Amygdala (tissue), 56 donors: ENCODE measurements at places on chromosomes 2 and 18.
A peak's percentile ranks its signal among the peaks of the same experiment; 100 is the strongest.

GRCh38 chr2:71611781-71612527, 158.6 kb downstream of the DYSF start:
- no peak for DNase-seq

GRCh38 chr2:127897531-127898211, 11.9 kb upstream of the AMMECR1L start:
- no peak for DNase-seq

- peak; percentile 62 for DNase-seq
These were observed 32.2 kb downstream of the KCTD18 start for GRCh38 chr2:200477667-200478131.

- DNase-seq, result no peak
These were observed 22.6 kb upstream of the ID2 start for GRCh38 chr2:8659092-8659734.

GRCh38 chr2:44970846-44971450, 29.4 kb downstream of the SIX3 start:
- DNase-seq, result no peak

- no peak for DNase-seq
These were observed 103.0 kb downstream of the BCL11A start for GRCh38 chr2:60450488-60450887.

- DNase-seq, result no peak
These were observed 403 bp downstream of the PNO1 start for GRCh38 chr2:68158134-68158447.

- no peak for DNase-seq
These were observed 35.8 kb downstream of the CIB4 start for GRCh38 chr2:26605195-26605998.

GRCh38 chr18:78099979-78100588, 850.4 kb downstream of the GALR1 start:
- DNase-seq, result no peak

GRCh38 chr2:239440511-239440959, 39.7 kb upstream of the HDAC4 start:
- peak; percentile 89 for DNase-seq

GRCh38 chr2:239360421-239361310, 40.2 kb downstream of the HDAC4 start:
- no peak for DNase-seq

DNA sequence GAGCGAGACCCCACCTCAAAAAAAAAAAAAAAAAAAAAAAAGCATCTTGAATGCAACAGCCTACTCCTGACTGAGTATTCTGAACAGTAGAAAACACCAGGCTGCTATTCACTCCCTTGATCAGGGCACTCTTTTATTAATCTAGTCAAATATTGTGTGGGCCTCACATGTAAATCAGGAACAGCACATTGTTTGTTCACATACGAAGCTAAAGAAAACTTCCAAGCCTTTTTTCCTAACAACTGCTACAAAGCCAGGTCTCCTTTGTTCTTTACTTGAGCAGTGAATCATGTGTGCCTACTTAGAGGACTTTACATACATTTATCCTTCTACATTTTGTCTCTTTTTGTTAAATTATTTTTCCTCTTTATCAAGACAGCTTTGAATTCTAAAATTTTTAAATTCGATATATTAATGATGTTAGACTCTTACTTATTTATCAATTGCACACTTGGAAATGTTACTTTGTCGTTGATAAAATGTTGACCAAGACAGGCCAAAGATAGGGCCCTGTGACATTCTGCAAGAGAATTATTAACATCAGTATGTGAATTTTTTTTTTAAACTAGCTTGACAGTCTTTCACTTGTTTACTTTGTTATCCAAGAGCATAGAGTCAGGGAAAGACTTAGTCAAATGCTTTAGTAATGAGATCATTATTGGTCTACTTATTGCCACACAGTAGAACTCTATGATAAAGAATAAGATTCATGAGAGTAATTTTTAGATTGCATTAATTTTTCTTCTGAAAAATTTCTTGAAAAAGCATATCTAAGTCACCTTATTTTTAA, 13.2 kb downstream of the SPATS2L start:
- no peak for DNase-seq

GRCh38 chr18:79863161-79864005, 65.6 kb downstream of the KCNG2 start:
- DNase-seq, result no peak

GRCh38 chr2:110816404-110817365, 84.3 kb downstream of the ACOXL start:
- DNase-seq, result no peak

GRCh38 chr2:108588070-108588668, 53.9 kb downstream of the LIMS1 start:
- DNase-seq, result no peak

DNA sequence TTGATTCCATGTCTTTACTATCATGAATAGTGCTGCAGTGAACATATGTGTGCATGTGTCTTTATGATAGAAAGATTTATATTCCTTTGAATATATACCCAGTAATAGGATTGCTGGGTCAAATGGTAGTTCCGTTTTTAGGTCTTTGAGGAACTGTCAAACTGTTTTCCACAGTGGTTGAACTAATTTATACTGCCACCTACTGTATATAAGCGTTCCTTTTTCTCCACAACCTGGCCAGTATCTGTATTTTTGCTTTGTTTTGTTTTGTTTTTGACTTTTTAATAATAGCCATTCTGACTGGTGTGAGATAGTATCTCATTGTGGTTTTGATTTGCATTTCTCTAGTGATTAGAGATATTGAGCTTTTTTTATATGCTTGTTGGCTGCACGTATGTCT, 641.6 kb downstream of the SUCLG1 start:
- DNase-seq, result no peak

DNA sequence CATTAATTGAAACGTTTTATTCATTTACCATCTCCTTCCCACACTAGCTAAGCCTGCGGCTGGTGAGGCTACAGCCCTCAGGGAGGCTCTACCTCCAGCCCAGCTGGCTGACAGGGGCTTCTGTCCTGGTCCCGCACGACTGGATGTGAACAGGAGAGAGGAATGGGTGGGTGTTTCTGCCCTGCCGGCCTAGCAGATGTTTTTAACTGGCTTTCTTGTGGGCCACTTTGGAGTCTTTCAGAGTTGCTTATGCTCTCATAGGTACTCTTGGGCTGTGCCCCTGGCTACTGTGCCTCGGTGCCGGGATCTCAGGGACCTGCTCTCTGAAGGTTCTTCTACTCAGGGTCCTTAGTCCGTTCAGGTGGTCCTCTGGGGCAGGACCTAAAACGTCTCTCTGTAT, 184.3 kb upstream of the TWIST2 start:
- DNase-seq, result no peak
